HT1080 (cell line): ENCODE measurements at places on chromosomes 2 and 18.

DNA sequence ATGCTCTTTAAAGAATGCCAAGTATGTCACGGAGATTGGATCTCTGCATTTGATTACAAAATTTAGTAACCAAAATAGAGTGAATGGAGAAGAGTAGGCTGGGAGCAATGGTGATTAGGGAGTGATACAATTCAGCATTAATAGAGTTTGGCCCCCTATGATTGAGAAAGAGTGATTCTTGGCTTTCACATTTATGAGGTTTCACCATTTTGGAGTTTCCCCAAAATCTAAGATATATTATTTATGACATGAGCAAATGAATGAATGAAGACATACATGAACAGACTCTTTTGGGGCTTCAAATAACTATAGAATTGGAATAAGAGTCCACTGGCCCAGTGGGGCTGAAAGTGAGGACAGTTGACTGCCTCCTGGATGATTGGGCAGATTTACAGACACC, 255.2 kb downstream of the LPIN1 start:
- no peak for DNase-seq

- no peak for DNase-seq
Observed at GRCh38 chr2:144489315-144489916, 30.5 kb downstream of the ZEB2 start.

- peak; percentile 64 for DNase-seq
Observed at GRCh38 chr2:26922405-26923188, 47.8 kb upstream of the MAPRE3 start.

- DNase-seq, result no peak
Observed at GRCh38 chr2:216546641-216547403, 48.2 kb downstream of the RPL37A start.

DNA sequence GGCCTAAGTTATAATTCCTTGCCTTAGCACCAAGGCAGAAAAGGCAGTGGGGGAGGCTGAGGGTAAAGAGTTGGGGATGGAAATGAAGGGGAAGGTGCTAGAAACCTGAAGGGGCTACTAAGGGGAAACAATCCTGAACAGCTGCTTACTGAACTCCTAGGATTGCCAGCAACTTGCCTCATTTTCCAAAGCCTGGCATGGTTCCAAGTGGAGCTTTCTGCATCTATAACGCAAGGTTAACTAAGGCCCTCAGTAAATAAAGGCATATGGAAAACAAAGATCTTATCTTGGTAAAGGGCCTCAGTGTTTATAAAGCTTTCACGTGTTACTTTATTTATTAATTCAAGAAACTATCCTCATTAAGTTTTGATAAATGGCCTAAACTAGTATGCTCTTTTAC, 10.9 kb downstream of the MEP1B start:
- no peak for DNase-seq

- DNase-seq, result no peak
Observed at GRCh38 chr2:80711915-80712314, 407.4 kb upstream of the LRRTM1 start.
